NCI-H2107 (cell line): ENCODE measurements at places on chromosomes 3 and 15.

DNA sequence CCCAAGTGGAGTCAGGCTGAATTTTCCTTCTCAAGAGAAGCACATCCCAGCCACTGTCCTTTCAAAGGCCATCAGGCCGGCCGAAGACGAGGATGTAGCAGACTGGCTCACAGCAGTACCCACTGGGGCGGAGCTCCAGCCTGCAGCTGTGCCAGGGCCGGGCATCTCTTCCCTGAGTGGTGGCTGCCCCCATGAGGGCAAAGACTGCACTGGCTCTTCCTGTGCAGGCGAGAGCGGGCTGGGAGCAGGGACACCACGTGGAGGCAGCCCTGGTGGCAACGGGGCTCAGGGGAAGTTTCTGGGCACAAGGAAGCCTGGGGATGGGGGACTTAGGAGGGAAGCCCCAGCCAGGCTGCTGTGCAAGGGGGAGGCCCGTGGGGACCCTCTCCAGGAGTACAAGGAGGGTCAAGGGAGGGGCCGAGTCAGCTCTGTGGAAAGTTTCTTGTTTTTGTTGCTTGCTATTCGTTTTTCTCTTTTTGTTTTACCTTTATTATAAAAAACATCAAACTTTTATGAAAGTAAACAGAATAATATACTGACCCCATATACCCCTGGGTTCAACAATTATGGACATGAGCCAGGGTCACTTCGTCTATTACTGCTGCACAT is 66.1 kb downstream of the RPN1 start:
- peak; percentile 88 for DNase-seq

DNA sequence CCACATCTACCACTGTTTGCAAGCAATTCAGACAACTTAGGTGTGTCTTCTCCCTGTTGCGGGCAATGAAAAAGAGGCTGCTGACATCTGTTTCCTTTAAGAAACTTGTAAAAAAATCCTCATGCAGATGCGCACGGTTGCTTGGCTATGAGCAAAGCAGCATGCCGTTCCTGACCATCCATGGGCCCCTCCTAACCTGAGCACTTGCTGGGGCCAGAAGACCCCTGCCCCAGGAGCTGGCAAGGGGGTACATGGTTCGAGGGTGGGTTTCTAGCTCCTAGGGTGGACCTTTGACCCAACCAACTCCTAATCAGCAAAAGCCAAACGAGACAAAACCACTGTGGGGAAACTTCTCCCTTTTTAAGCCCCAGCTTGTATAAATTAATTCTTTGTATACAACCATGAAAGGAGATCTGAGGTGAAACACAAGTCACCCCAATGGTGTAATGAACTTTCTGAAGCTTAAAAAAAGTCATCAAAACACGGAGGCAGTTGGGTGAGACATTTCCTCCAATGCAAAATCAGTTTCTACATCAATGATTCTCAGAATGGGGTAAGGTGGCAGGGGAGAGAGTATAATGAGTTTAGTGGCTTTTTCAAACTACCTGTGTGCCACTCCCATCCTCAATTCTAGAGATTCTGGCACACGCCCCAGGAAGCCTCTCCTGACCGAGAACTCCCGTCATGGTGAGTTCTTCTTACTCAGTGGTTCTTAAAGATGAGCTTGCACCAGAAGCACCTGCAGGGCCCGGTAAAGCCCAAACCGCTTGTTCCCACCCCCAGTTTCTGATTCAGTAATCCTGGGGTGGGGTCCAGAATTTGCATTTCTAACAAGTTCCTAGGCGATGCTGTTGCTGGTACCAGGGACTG is 44.1 kb downstream of the CPN2 start:
- DNase-seq: no peak

DNA sequence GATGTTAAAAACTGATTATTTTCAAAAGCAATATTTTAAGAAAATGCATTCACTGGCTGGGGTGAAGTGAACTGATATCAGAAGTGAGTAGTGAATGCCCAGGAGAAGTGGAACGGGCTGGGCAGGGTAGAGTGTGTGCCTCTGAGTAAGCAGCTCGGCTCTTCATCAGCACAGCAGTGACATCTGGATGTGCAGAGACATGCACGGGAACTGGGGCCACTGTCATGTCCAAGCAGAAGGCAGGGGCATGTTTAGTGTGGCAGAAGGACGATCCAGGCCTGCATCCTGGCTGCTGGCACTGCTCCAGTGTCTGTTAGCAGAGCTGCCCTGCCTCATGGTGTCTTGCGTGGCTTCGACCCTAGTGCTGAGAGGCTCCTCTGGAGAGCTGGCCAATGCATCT is 305.6 kb upstream of the LRRFIP2 start:
- DNase-seq: no peak

DNA sequence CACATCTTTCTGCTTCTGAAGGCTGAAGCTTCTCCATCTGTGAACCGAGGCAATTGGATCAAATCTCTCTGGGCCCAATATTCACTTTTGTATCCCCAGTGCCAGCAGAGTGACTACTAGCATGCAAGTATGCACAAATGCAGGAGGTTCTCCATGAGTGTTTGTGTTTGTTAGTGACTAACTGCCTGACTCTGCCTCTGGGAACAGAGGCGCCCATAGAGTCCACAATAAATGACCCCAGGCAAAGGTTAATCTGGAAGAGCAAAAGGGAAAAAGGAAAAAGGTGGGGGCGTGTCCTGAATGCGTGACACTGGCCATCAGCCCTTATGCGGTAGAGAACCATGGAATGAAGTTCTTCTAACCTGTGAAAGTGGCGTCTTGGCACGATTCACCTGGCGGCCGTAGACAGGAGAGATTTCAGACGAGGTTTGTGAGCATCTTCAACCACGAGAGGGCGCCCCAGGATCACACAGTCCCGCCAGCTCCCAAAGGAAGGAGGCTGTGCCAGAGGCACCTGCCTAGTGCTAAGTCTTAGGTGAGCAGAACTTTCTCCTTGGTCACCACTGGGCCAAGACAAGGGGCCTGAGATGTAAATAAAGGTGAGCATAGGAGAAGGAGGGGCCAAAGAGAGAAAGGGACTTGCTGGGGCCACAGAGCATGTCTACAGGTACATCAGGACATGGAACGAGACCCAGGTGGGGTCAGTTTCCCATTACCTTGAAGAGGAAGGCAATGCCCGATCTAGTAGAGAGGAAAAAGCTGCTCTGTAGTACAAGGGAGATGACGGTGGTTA is 44.2 kb downstream of the RBPMS2 start:
- peak; percentile 39 for DNase-seq

- DNase-seq: no peak
These were observed 28.7 kb upstream of the CSPG5 start for GRCh38 chr3:47607335-47607734.

- DNase-seq: no peak
These were observed 65.6 kb downstream of the WDR72 start for GRCh38 chr15:53693729-53694475.

DNA sequence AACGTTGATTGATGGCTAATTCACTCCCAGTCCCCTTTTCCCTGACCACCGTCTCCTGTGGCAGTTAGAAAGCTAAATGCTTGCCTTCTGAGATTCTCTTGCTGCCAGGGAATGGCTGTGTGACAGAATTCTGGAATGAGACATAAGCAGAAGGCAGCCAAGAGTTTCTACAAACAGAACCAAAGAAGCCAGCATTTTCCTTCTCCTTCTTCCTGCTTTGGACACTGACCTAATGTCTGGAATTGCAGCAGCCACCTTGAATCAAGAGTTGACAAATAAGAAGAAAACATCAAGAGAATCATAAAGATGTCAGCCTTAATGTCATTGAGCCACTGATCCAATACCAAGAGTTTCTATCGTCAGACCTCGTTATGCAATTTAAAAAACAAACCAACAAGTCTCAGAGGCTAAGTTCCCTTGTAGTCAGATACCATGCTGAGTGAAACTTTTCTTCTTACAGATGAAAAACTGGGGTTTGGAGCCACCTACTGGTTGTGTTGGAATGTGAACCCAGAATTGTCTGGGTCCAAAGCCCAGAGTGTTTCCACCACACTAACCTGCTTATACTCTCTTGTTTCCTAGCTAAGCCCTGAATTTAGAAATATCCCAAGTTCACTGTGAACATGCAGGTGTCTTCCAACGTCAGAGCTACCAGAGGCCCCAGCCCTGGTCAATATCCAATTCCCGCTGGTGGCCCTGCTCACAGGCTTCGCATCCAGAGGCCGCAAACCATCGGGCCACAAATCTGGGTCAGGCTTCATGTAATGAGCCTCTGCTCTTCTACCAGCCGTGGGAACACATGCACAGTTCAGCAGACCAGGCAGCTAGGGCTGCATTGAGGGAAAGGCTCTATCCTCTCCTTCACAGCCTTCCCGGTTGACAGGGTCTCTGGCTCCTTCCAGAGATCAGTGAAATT is 42.5 kb downstream of the MCF2L2 start:
- peak; percentile 86 for DNase-seq
